CD4-positive, alpha-beta T cell treated with Interleukin-15 for 4 hours (primary cell): ENCODE measurements at places on chromosomes 1 and 21.

DNA sequence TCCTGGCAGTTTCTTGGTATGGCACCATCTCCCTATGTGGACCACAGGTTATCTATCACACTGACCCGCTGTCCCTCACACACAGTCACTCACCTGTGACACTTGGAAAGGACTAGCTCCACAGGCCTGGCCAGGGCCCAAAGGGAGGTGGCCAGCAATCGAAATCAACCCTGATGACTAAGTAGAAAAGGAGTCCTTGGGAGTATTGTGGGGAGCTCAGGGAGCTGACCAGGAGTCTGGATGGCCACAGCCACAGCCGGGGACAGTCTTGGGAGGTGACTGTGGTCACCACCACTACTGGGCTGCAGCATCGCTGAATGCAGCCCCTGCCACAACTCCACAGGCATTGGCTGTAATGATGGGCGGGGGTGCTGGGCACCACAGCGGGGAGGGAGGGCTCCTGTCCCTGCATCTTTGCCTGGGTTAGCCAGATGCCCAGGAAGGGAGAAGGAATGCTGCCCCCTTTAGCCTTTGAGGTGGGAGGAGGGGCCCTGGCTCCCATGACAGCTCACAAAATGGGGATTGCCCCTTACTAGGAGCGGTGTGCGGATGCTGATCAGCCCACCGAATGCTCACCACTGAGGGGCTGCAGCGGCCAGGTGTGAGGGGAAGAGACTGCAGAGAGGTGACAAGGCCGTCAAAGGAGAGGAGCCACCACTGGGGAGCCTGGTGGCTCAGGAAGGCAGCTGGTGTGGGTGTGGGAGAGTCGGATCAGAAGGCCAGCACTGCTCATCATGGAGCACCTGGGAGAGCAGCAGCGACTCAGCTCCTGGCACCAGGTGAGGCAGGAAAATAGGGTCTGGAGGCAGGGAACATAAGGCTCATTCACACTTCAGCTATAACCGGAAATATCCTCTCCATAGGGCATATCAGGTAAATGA is 61.3 kb downstream of the H3-3A start:
- no peak for DNase-seq

DNA sequence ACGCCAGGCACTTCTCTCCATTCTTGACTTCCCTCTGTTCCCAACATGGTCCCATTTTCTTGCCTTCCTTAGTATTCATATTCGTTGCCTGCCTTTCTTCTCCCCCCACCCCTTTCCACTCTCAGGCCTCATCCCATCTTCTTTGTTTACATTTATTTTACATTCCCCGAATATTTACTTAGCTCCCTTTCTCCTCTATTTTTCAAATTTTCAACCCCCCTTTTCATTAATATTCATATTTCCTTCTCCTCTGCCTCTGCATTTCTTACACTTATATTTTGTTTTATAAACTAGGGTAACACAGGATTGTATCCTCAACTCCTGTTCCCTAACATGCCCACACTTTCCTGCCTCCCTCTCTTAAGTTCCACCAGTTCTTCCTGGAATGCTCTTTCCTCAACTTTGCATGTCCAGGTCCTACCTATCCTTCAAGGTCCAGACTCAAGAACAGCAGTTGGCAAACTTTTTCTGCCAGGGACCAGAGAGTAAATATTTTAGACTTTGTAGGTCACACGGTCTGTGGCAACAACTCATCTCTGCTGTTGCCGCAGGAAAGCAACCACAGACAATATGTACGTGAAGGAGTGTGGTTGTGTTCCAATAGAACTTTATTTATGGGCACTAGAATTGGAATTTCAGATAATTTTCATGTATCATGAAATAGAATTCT is 29.8 kb upstream of the A3GALT2 start:
- DNase-seq: no peak

DNA sequence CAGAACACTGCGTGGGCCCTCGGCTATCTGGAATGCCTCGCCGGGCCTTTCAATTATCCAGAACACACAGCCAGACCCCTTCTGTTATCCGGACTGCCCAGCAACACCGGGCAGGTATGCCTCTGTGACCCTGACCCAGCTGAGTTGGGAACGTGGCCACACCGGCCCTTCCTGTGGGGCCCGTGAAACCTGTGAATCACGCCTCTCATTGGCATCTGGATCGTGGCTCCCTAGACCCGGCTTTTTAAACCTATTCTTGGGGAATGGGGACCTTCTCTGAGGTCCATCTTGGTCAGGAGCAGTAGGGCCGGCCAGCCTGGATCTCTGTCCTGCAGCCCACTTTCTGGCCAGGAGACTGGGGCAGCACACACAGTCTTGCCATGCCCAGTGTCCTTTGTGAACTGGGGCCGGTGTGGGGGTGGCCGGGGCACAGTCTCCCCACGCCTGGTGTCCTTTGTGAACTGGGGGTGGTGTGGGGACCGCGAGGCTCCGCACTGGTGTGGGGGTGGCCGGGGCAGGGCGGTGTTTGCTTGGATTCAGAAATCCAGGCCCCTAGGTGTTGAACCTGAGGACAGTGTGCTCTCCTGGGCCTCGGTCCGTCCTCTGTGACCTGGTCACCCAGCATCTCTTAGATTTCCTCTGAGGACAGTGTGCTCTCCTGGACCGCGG is 11.1 kb downstream of the COL18A1 start:
- no peak for DNase-seq

DNA sequence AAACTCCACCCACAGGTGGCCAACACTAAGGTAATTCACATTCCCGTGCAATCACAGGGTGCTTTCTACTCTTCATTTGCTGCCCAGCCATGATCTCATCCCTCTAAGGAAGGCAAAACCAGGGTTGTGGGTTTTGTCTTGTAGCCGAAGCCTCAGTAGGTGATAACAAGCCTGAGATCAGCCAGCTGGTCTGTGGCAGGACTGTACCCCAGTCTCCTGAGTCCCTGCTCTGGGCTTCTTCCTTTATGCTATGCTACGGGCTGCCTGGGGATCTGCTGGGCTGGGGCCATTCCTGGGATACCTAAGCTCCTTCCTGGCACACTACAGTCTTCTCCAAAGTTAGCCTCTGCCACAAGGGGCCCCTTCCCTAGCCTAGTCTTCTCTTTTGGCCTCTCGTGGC is 9.8 kb downstream of the PPFIA4 start:
- no peak for DNase-seq

DNA sequence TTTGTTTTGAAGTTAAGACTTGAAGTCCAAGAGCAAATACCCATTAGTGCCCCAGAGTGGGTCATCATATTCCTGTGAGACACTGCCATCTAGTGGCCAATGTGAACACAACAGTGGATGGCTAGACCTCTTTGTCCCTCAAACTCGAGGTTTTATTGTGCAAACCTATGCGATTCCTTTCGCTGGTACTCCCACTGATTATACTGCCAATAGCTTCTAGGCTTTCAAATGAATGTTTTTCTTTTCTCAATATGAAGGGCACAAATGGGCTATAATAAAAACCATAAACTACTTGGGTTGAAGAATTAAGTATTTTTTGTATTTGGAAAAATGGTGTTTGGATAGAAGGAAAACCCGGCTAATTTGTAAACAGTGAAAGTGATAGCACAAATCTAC is 100.4 kb upstream of the ZNF281 start:
- peak; percentile 76 for DNase-seq

GRCh38 chr1:23421753-23422240 is 2.8 kb downstream of the TCEA3 start:
- DNase-seq: no peak

- DNase-seq: no peak
Measured at GRCh38 chr1:236164273-236164672, 21.9 kb downstream of the GPR137B start.

DNA sequence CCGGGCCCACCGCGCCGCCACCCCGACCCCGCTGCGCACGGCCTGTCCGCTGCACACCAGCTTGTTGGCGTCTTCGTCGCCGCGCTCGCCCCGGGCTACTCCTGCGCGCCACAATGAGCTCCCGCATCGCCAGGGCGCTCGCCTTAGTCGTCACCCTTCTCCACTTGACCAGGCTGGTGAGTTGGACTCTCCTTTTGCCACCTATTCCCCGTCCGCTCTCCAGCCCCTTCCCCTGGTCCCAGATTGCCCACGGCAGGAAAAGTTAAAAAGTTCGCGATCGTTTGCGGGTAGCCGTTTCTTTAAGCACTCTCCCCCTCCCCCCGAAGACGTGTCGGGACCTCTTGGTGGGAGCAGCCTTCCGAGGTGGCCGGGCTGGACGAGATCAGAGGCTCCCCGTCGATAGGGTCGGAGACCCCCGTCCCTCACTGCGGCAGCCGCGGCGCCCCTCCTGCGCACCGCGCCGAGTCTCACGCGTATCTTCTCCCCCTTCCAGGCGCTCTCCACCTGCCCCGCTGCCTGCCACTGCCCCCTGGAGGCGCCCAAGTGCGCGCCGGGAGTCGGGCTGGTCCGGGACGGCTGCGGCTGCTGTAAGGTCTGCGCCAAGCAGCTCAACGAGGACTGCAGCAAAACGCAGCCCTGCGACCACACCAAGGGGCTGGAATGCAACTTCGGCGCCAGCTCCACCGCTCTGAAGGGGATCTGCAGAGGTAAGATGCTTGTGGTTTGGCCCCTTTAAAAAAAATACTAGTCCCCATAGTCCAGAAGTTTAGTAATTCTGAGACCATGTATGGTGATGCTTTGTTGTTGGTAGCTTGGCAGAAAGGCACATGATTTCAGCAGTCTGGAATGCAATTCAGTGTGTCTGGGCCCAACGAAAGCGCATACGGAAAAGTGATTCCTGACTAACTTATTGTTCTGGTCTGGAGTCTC is 576 bp downstream of the CCN1 start:
- DNase-seq: no peak

DNA sequence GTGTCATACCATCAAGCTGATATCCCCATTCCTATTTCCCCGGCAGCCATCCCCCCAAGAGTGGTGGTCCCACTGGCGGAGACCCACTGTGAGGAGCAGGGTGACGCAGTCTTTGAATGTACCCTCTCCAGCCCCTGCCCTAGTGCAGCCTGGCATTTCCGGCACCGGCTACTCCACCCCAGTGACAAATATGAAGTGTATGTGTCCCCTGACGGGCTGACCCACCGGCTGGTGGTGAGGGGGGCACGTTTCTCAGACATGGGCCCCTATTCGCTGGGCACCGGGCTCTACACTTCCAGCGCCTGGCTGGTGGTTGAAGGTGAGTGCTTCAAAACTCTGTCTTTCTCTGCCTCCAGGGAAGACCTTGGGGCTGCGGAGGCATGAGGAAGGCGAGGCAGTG is 14.4 kb downstream of the IGFN1 start:
- no peak for DNase-seq

- DNase-seq: no peak
Measured at GRCh38 chr21:38175306-38175705, 81.5 kb upstream of the KCNJ15 start.

DNA sequence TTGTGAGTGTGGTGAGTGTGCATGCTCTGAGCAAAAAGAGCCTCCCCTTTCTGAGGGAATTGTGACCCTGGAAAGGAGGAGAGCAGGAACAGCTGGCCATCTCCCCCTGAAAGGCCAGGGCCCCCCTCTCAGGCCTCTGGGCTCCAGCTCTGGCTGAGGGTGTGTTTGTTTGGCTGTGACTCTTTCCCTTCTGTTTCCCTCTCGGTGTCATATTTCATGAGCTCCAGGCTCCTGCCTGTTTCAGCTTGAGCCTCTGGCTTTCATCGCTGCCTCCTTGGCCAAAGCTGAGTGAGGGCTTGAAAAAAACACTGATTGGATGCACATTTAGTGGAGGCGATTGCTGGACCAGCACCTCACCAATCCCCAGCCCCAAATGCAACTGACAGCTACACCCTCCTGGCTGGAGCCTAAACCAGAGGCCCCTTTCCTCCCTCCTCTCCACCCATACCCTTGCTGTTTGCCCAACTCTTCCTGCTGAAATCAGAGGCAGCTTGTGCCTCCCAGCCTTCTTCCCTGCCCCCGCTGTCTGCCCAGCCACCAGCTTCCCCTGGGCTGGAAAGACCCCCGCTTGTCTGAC is 64.1 kb downstream of the DDR2 start:
- no peak for DNase-seq

- peak; percentile 39 for DNase-seq
Measured at GRCh38 chr1:28640766-28641165, 2.1 kb downstream of the TAF12 start.

GRCh38 chr1:48523558-48523957 is 51.6 kb upstream of the SPATA6 start:
- no peak for DNase-seq

DNA sequence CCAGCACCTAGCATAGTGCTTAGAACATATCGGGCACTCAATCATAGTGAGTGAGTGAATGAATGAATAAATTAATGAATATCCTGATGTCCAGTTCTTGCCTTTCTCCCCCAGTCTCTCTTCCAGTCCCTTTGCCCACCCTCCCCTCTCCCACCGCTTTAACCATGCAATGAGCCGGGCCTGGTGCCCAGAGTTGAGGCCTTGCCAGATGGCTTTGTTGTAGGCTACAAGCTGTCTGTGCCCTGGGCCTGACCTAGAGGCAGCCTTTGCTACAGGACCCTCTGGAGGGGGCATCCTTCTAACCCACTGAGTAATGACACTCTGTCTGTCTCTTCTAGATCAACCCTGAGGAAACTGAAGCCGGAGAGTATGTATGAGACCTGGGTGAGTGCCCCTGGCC is 6.9 kb downstream of the CASQ1 start:
- no peak for DNase-seq

DNA sequence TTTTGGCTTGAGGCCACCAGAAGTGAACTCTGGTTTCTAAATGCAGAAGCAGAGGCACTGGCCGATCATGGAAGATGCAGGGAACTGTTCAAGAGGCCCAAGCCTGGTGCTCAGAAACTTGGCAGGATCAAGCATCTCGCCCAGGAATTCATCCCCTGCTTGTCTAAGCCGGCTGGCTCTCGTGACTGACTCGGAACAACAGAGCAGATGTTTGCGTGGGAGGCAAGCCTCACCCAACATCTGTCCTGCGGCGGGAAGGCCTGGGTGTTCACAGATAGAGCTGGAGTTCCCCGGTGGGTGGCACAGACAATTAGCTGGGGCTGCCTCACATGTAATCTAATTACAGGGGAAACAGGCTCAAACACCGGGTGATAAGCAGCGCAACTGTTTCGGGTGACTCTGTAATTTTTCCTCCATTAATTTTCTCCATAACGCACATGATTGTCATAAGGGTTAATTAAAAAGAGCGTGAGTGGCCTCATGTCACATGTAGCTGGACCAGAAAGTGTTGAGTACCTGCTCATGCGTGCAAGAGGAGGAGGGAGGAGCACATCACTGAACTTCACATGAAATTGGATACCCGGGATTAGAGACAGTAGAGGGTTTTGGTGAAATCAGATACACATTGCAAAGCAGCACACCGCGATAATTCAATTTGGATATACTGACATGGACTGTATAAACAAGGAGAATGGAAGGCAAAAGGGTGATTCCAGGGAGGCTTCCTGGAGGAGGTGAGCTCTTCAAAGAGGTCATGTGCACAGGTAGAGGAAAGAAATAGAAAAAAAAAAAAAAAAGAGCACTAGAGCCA is 180.0 kb downstream of the ETS2 start:
- DNase-seq: no peak

- DNase-seq: no peak
Measured at GRCh38 chr1:211951856-211952255, 83.5 kb downstream of the INTS7 start.

- DNase-seq: peak; percentile 70
Measured at GRCh38 chr1:37811027-37811655, 3.1 kb upstream of the YRDC start.
